ENCODE measurements at places on chromosomes 12 and 14.

- no peak for DNase-seq
Observed at GRCh38 chr14:85948153-85948552, 418.2 kb downstream of the FLRT2 start.

GRCh38 chr14:26385310-26385709, 212.5 kb downstream of the NOVA1 start:
- DNase-seq, result no peak

- no peak for DNase-seq
Observed at GRCh38 chr14:67446371-67447032, 34.5 kb upstream of the PLEK2 start.

- DNase-seq, result no peak
Observed at GRCh38 chr14:86115972-86116371, 586.0 kb downstream of the FLRT2 start.

GRCh38 chr14:93318927-93319326, 13.9 kb downstream of the BTBD7 start:
- no peak for DNase-seq

DNA sequence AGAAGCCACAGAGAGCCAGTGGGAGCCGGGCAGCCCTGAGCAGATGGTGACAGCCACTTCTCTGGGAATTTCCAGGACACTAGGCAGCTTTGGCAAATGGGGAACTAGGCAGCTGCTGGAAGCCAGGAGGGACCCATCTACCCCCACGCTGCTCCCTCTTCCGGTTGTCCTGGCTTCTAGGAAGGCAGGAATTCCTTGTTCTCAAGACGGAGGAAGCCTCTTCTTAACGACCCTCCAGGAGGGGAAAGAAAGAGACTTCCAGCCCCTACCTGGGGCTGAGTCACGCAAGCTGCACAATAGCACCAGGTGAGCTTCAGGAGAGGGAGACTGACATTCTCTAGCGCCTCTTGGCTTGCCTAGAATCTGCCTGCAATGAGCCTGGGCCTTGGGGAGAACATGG, 141.5 kb downstream of the ANO2 start:
- no peak for DNase-seq

GRCh38 chr14:105070760-105071137, 5.5 kb upstream of the GPR132 start:
- no peak for DNase-seq
